ENCODE measurements at places on chromosomes 5 and 9. TPM values are rescaled to one million over a fixed set of nuclear protein-coding genes. Genes with fewer than 3 reads are reported as not detected.

ASPN gene
- 4.5 TPM for total RNA-seq

PCDHA2 gene
- total RNA-seq: not detected

MARVELD2 gene
- 1.8 TPM for total RNA-seq

DNA sequence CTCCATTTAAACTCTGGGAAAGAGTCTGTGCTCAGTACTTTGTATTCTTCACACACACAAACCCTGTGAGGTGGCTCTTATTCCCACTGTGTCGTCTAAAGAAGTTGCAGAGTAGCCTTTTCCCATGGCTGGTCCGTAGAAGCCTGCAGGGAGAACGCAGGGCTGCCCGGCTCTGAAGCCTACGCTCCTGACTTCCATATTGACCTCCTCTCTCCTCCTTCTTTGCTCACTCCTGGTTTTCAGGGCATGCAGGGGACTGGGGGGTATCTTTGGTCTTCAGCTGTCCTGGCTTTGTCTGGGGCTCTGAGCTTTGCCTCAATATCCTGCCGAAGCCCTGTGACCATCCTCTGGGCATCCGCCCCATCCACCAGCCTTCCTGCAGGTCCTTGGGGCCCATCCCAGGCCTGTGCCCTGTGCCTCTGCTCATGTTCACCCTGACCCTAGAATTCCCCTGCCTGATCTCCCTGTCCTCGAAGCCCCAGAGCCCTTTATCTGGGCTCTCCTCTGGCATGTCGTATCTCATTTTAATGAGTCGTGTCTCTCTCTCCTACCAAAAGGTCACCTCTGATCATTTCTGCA, 83.8 kb upstream of the FSTL4 start:
- DNase-seq: no peak

DNA sequence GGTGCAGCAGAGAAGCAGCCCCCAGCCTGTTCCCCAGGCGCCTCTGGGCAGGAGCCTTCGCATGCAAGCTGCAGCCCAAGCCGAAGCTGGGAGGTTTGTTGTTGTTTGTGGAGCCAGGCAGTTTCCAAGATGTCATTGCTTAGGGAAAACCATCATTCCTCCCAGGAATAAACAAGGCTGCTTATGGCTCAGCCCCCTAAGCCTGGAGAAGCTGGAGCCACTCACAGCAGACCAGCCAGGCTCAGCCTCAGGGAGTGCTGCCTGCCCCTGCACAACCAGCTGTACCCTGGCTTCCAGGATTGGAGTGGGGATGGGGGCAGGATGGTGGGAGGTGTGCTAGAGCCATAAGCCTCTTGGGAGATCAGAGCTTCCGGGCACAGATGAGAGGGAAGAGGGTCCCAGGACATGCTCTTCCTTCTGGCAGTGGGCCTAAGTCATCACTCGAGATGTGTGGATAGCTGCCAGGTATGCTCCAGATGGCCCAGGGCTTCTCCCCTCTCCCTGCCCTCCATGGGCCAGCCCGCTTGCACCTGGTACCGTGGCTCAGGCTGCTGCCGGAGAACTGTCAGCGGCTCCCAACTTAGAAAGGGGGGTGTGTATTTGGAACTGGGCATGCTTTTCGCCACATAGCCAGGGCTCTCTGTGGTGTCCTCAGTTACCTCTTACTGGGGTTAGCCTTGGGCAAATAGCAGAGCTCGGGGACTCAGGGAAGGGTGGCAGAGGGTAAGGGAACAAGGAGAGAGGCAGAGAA, 105.2 kb downstream of the RGS3 start:
- DNase-seq: no peak
